ENCODE measurements at places on chromosomes 2 and 18. TPM values are rescaled to one million over a fixed set of nuclear protein-coding genes. Genes with fewer than 3 reads are reported as not detected.

The DSC1 gene
- polyA plus RNA-seq: 0.07 TPM

The CD8B2 gene
- polyA plus RNA-seq: not detected

The FEV gene
- polyA plus RNA-seq: 0.78 TPM

The SH2D6 gene
- 1.2 TPM for polyA plus RNA-seq

The DES gene
- 25.1 TPM for polyA plus RNA-seq

GRCh38 chr18:8224576-8224975 lies 384.7 kb upstream of the RAB12 start:
- no peak for DNase-seq

- peak; percentile 52 for DNase-seq
Observed at GRCh38 chr2:100178085-100178788, 35.8 kb upstream of the AFF3 start.

GRCh38 chr2:234451852-234452625 lies 44.8 kb downstream of the ARL4C start:
- no peak for DNase-seq

DNA sequence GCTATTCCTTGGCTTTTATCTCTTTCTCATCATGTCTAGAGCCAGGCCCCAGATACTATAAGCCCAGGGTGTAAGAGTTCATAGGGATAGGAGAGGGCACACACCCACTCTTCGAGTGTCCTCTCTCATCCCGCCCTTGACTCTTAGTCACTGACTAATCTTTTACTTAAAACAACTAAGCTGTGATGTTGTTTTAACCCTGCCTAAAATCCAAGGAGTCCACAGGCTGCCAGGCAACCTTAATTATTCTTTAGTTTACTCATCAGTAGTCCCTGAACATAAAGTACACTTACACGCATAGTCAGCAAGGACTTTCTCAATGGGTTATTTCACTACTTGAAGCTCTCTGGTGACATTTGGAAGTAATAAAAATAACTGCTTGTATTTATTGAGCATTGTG lies 28.4 kb downstream of the GREB1L start:
- DNase-seq: no peak

DNA sequence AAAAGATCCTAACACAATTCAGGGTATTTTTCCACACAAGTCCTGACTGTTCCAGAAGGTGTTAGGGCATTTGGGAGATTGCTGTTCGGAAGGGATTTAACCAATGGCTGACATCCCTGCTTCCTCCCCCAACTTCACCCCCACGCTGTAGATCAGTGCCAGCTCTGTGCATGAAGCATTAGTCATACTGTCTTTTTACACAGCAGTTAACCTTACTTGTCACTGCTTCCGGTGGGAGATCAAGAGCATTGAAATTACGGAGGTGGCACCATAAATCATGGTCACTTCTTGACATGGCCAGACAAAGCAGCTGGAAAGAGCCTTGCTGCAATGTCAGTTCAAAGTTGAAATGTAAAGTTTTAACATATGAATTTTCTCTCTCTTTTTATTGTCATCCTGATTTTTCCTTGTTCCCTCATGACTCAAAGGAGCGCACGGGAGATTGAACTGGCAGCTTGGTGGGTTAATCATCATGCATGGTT lies 70.2 kb downstream of the HRH4 start:
- DNase-seq: no peak

Data from K562 (cell line).